ENCODE measurements at places on chromosomes 16 and 17. TPM values are rescaled to one million over a fixed set of nuclear protein-coding genes. Genes with fewer than 3 reads are reported as not detected.

Gene RASL10B
- total RNA-seq: 31.7 TPM

Gene KRTAP4-6
- not detected for total RNA-seq

Gene CCDC40
- 23.8 TPM for total RNA-seq

Gene FXR2
- total RNA-seq: 51.9 TPM

Gene TBC1D3K
- not detected for total RNA-seq

DNA sequence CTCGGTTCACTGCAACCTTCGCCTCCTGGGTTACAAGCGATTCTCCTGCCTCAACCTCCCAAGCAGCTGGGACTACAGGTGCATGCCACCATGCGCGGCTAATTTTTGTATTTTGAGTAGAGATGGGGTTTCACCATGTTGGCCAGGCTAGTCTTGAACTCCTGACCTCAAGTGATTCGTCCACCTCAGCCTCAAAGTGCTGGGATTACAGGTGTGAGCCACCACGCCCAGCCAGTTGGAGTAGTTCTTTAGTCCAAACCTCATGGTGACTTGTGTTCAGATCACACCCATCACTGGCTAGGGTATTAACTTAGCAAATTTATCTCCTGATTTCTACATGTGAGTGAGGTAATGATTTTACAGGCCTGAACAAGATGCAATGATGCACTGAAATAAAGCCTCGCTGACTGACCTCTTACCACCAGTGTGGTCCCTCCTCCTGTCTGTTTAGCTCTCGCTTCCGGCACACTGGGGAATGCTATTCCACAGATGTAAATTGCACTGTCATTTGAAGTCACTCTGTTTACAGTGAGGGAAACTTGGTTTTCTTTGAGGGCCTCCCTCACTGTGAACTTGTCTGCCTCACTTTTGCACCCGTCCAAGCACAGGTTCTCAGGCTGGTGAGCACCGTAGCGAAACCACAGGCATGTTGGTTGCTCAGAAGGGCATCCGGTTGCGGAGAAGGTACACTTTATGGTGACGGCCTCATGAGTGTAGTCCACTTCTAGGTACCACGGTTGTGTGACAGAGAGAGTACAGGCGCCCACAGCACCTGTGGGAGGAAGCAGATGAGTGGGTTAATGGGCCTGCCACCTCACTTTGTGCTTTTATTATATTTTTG is 5.5 kb downstream of the IGSF6 start:
- DNase-seq: no peak

GRCh38 chr16:57955572-57956188 is 15.2 kb downstream of the CNGB1 start:
- DNase-seq: no peak

DNA sequence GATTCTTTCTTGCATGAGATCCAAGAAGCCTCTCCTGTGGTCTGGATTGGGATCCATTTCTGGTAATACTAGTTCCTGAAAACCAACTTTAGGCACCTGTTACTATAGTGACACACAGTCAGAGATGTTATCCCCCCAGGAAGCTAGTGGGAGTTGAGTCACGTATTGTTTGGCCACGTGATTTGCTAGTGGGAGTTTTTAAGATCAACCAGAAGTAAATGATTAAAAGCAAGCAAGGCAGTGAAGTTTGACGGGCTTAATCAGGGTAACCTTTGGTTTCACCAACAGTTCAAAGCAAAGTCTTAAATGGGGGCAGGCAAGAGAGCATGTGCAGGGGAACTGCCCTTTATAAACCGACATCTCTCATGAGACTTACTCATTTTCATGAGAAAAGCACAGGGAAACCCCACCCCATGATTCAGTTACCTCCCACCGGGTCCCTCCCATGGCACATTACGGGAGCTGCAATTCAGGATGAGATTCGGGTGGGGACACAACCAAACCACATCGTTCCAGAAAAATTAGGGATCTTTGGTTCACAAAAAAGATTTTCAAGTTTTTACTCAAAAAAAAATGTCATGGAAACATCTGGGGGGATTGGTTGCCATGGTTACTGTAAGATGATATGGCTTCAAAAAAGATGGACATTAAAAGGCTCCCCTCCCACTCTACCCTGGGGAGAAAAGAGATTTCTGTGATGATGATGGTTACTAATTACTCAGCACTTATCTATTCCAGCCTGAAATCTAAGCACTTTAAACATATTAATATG is 483.1 kb upstream of the ERCC4 start:
- no peak for DNase-seq

DNA sequence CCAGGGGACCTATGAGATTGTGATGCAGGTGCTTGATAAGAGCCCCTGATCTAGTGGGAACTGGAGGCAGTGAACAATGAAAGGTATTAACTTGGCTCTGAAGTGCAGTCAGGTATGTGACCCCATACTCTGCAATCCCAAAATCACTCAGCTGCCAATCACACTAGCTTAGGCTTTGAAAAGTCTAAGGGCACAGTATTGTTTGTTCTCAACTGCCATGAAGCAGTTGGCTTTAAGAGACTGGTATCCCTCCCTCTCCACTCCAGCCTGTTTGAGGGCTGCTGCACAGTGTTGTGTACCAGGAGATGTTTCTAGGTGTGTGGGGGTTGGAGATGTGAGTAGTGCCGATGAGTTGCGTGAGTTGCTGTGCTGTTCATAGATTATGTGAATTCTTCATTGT is 2.4 kb downstream of the YPEL2 start:
- DNase-seq: no peak

GRCh38 chr16:23141959-23142740 is 7.1 kb downstream of the USP31 start:
- no peak for DNase-seq

DNA sequence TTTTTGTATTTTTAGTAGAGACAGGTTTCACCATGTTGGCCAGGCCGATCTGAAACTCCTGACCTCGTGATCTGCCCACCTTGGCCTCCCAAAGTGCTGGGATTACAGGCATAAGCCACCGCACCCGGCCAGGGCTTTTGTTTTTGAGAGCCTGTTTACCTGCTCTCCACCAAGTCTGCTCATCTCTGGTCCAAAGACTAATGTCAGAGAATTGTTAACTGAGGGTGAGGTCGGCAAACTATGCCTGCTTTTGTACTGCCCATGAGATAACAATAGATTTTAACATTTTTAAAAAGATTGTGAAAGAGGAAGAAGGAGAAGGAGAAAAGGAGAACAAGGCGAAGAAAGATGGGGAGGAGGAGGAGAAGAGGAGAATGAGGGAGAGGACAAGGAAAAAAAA is 26.0 kb downstream of the TMEM238L start:
- DNase-seq: no peak

DNA sequence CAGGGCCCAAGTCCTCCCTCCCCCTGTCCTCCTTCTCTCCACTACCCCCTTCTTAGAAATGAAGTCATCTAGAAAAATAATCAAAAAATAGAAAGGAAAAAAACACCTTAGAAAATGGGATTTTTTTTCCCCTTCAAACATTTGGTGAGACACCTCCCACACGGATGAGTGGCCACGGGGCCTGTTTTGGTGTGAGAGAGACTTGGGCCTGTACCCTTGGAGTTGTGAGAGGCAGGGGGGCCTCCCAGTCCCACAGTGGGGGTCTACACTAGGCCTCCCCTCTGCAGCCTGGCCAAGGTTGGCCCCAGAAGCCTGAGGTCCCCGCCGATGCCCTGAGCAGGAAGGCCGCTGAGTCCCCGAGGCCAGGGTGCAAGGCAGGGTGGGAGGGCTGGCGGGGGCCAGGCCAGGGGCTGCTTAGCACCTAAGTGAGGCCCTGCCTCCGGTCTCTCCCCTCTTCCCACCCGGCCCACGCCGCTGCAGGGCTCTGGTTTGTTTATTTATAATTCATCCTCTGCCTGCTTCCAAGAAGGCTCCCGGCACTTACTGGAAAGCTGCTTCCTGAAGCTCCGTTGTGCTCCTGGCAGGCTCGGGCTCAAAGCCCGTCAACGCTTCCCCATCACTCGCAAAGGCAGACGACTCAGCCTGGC is 26.4 kb downstream of the NPTX1 start:
- no peak for DNase-seq

DNA sequence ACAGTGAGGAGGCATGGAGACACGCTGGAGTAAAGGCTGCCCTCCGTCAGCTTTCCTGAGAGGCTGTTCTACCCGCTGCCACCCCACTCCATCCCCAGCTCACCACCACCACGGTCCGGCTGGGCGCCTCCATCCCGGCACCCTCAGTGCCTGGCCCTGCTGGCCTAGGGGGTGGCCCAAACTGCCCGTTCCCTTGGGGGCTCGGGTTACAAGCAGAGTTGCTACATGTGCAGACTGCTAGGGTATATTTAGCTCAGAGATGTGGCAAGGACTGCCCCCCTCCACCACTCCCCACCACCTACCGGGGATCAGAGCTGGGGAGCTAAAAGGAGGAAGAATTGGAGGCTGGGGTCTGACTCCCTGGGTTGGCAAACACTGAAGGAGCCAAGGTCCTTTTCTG is 4.1 kb downstream of the CACNB1 start:
- DNase-seq: no peak

GRCh38 chr16:73793260-73793659 is 503.4 kb upstream of the PSMD7 start:
- DNase-seq: no peak

DNA sequence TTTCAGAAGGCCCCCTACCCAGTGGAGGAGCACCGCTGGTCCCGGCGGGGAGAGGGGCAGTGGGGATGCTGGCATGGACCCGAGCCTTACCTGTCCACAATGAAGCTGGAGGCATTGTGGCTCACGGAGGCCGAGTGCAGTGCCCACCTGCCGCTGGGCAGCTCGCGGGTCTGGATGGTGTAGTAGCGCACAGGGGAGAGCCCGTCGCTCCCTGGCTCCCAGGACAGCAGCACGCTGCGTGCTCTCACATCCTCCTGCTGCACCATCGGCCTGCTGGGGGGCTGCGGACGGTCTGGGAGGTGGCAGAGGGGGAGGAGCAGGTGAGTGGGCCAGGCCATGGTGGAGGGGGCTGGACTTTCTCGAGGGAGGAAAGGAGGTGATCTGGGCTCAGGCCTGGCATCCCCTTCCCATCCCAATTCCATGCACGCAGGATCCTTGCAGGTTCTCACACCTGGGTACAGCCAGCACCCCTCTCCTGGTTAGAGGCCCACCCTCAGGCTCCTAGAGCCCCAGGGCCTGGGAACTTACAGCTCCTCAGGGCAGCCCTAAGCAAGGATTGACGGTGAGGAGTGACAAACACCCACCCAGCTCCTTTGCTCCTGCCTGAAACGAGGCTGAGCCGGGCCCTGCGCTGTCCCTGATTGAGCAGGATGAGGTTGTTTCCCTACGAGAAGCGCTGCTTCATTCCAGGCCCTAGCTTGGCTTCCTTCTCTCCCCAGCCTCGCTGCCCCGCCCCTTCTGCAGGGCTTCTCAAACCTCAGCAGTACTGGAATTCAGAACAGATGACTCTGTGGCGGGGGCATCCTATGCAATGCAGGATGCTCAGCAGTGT is 76.2 kb upstream of the CDC42EP4 start:
- DNase-seq: no peak

DNA sequence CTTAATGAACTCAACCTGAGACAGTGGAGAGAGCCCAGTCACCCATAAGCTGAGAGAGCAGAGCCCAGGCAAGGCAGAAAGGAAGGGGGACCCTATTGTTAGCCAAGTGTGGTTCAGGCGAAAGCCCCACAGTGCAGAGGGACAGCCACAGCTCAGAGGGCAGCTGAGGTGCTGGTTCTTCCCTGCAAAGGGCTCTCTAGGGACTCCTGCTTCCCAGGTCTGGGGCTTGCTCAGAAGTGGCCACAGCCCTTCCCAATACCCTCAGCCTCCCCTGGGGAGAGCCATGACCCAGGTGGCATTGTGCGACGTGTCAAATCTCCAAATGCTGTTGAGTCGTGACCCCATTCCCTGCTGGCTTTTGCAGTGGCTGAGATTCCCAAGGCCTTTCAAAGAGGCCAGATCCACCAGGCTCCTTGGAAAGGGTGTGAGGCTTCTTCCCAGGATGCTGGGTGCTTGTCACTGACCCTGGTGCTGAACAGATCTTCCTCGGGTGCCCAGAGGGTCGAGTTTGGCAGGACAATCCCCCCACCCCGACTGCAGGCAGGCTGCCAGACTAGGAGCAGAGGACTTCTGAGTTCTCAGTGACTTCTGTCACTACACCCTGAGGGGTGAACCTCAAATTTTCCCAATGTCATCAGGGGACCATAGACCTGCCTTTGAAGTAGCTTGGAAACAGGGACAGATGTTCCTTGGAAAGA is 2.5 kb upstream of the CCL17 start:
- no peak for DNase-seq

GRCh38 chr17:12730931-12731521 is 58.3 kb upstream of the ARHGAP44 start:
- DNase-seq: no peak

DNA sequence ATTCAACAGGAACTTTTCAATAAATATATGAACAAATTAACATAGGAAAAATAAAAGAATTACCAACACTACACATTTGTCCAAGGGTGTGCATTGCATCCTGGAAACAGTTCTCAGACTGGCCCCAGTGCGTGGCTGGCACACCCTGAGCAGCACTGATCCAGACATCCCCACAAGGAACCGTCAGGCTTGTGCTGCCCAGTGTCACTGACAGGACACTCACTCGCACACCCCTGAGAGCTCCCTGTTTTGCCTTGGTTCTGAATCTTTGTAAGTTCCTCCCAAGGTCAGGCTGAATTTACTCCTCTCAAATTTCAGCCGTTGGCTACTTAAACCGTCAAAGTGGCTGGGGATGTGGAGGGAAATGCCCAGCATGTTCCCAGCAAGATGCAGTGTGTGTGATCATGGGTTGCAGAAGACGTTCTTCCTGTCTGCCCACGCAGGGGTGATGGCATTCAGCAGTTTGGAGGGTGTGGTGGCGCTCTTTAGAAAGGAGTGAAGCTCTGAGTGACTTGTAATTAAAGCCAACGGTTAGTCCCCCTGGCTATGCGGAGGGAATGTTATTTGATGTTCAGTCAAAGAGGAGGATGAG is 1.7 kb downstream of the MT2A start:
- no peak for DNase-seq
